ENCODE measurements at places on chromosomes 3 and 15.

GRCh38 chr3:134353831-134354611 is 20.2 kb downstream of the AMOTL2 start:
- DNase-seq: no peak

DNA sequence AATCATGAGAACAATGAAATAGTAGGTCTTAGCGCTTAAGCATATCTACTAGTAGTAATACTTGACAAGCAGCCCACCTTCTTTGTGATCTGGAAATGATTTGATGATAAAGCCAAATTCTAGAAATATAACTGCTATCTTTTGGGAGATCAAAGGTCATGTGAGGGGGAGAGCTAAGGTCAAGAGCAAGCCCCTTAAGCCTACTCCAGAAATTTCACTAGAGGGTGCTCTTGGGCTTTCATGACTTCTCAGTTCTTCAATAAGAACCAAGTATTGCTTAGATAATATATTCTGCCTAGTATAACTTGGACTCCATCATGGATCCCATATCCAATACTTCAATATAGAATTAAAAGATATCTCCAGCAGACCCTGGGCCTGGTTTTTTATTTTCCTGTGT is 319.6 kb downstream of the ZBTB20 start:
- peak; percentile 33 for DNase-seq

DNA sequence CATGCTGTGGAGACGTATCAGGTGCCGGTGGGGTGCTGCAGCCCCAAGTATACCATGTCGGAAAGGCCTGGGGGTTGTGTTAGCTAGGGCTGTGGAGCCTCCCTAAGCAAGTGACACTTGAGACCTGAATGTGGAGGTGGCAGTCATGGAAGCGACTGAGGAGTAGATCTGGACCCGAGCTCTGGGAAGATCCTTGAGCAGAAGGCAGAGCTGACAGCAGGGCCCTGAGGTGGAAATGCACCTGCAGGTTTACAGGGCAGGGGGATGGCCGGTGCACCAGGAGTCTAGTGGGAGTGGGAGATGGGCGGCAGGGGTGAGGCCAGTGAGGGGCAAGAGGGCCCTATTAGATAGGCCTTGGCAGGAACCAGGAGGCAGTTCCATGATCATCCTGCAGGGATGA is 91.8 kb upstream of the PLXNA1 start:
- DNase-seq: no peak

DNA sequence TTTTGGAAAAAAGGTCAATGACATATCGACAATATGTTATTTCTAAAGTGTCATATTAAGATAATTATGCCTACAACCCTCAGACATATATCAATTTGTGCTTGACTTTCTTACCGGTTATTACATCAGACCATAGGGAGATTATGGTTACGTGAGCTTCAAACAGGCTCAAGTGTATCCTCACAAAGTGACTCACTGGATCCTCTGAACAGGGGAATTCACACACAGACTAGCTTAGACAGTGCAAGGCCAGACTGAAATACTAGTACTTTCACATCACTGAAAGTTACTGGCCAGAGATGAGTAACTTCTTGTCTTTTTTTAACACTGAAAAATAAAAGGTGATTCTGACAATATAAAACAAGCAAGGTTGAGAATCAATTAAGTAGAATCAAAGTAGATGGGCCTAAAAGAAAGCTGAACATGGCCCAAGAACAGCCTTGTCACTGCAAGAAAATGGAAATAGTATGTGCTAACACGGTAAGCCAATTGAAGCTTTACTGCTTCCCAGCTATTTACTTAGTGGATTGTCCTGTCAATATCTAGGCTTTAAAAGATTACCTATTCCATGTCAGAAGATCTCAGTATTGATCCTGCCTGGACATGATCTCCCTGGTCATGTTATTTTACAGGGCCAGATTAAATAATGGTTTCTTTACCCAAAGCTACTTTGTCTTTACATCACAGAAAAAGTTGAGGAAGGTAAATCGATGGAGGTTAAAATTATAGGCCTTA is 848.6 kb downstream of the ROBO1 start:
- DNase-seq: no peak

DNA sequence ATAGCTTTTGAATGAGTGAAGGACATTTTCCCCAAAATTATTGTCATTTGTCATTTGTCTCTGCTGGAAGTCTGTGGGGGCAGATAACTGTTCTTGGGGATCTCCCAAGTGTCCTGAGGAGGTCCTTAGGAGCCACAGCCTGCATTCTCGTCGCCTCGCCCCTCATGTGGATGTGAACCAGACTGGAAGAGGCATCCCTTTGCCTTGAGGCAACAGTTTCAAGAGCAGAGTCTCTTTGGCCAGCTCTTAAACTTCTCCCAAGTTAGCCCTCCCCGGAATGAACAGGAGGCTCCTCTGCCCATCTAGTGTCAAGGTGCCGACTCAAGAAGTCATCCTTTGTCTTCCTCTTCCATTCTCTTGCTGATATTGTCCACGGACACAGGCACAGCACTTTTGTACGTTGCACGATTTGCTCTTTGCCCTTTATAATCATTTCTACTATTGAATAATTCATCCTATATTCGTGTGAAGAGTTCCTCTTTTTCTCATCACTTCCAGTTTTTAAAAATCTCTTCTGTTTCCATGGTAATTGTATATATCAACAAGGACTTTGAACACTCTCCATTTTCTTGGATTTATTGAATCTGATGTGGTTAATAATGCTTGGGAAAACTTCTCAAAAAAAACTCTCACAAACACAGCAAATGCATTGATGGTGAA is 40.8 kb upstream of the CD47 start:
- no peak for DNase-seq

DNA sequence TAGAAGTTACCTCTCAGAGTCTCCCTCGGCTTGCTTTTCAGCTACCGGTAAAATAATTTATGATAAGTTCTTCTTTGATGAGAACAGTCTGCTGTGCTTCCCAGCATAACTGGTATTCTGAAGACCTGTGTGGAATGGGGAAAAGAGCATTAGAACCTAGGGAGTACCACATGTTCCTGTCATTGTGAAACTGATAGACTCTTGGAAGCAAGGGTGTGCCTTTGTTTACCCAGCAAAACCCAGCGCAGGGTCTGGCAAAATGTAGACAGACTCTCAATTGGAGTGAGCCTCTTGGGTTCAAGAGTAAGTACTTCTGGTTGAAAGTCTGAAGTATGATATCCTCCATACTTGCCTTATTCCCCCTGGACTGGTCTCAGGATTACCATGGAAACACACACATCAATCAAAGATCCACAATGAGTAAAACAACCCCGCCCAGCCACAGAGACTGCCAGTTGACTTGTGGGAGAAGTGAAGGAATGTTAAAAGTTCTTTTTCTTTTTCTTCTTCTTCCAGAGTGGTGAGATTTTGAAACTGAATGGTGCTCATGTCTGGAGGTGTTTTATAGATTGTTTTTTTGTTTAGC is 652.4 kb upstream of the NAALADL2 start:
- DNase-seq: no peak

DNA sequence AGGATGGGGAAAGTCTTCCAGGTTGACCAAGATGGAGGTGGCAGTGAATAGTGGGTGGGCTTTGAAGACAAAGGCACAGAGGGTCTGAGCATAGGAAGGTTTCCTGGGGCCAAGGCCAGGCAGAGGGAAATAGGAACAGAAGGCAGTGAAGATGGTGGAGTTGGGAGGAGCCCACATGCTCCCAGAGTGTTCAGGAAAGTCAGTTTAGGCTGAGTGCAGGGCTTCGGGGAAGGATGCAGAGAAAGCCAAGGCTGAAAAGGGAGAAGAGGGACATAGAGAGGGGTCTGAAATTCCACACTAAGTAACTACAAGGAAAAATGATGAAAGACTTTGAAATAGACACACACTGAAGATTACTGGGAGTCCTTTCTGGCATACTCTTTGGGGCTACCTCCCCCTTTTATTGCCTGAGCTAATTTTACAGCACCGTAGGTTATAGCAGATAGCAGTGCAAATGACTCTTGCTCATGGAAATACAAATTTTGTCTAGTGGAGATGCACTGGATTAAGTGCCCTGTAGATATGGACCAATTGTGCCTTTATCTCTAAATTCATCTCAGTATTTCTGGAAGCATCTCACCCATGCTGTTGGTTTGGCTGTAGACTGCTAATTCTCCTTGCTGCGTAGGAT is 3.8 kb downstream of the CX3CR1 start:
- DNase-seq: no peak

- DNase-seq: no peak
Observed at GRCh38 chr15:69138963-69139362, 21.5 kb upstream of the GLCE start.

GRCh38 chr15:60871731-60872130 is 357.4 kb downstream of the RORA start:
- DNase-seq: no peak

- DNase-seq: no peak
Observed at GRCh38 chr15:50676799-50677483, 9.7 kb downstream of the TRPM7 start.

DNA sequence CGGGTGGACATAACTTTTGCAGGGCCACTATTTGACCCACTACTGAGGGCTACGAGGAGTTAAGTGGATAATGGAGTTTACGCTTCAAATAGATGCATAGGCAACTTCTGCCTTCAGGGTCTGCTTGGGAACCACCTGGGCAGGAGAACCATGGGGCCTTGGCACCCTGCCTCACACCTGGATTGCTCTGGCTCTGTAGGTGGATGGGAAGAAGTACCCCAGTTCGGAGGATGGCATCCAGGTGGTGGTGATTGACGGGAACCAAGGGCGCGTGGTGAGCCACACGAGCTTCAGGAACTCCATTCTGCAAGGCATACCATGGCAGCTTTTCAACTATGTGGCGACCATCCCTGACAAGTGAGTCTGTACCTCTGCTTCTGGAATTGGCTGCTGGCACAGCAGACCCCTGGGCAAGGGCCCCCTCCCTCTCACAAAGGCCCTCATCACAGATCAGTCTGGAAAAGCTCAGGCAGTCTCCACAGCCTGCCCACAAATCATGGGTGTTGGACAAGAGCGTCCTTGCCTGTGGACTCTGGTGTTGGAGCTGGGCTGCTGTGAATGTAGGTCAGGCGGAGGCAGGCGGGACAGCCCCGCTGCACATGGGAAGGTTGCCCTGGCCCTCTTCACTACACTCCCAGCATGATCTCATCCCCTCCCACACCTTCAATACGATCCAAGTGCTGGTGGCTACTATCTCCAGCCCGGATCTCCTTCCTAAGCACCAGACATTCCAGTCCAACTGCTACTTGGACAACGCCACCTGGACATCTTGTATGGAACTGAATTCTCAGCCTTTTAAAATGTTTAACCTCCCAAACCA is 46.7 kb downstream of the MESD start:
- no peak for DNase-seq

DNA sequence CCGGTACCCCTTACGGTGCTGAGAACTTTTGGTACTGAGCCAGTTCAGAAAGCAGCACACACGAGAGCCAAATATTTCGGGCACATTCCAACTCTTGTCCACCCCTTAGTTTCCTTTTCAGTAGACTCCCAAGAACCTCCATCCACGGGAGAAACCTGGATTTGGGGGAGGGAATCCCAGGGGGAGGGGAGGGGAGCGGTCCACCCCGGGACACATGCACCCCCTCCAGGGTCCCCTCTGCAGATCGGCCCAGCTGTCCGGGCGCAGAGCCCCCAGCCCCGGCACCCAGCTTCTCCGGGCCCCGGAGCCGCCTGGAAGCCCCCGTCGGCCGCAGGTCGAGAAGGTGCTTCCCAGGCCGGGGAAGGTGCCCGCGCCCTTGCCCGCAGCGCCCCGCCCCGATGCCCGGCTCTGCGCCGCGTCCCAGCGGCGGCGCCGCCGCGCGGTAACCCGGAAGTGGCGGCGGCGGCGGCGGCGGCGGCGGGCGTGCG is 455 bp upstream of the ABHD17C start:
- peak; percentile 1 for DNase-seq

- no peak for DNase-seq
Observed at GRCh38 chr15:99508311-99508645, 57.5 kb upstream of the MEF2A start.

DNA sequence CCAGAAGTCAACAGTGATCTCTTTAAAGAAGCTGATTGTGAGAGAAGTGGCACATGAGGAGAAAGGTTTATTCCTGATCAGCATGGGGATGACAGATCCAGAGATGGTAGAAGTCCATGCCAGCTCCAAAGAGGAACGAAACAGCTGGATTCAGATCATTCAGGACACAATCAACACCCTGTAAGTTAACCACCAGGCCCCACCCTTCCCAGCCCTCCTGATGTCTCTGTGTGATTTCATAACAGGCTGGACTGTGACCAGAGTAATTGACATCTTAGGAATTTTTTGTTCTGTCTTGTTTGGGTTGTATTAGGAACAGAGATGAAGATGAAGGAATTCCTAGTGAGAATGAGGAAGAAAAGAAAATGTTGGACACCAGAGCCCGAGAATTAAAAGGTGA is 67.7 kb downstream of the KLHL25 start:
- DNase-seq: no peak

- DNase-seq: no peak
Observed at GRCh38 chr15:37921527-37922385, 12.7 kb upstream of the TMCO5A start.

DNA sequence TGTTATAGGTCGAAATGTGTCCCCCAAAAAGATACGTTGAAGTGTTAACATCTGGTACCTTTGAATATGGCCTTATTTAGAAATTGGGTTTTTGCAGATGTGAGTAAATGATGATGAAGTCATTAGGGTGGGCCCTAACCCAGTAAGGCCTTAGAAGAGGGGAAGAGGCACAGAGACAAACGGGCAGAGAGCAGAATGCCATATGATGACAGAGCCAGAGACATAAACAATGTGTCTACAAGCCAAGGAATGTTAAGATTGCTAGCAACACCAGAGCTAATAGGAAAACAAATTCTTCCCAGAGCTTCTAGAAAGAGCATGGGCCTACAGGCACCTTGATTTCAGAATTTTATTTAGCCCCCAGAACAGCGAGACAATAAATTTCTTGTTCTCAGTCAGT is 693.1 kb upstream of the NECTIN3 start:
- no peak for DNase-seq

Measured in NCI-H1930 (cell line).